Body of pancreas (tissue), 4 donors: ENCODE measurements at places on chromosomes 12 and 14. TPM values are rescaled to one million over a fixed set of nuclear protein-coding genes. Genes with fewer than 3 reads are reported as not detected.

DNA sequence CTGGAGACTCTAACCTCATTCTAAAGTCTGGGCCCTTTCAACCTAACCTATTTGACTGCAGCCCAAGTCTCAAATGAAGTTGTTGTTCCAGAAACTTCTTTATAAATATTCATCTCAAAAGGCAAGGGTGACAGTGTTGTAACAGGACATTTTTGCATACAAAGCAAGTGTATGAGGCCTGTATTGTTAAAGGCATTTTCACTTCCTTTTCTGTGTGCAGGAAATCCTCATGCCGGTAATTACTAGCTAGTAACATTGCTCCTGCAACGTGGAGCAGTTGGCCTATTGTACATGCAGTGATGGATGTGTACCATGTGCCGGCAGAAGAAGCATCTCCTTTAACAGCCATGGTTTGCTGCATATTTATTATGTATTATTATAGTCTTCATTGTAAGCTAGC, 156.5 kb upstream of the RMST start:
- DNase-seq = no peak

GRCh38 chr12:75011120-75011519, 198.5 kb downstream of the KCNC2 start:
- no peak for DNase-seq

DNA sequence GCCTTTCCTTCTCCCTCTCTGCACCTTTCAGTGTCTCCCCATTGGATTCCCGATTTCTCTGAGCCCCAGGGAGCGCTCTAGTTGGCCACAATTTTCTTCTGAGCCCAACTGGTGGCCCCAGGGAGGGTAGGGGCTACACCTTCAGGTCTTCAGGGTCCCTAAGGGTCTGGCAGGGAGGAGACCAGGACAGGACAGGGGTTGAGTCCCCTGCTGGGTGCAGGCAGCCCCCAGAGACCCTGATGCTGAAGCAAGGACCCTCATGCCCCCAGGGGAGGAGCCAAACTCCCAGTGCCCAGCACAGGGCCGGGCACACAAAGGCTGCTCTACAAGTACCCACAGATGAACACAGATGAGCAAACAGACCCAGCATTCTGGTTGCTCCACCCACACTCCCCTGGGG, 12.7 kb downstream of the FOXN4 start:
- no peak for DNase-seq

GRCh38 chr14:87863047-87863446, 129.9 kb downstream of the GALC start:
- DNase-seq = no peak

- no peak for DNase-seq
Observed at GRCh38 chr12:46065412-46066166, 75.2 kb upstream of the SCAF11 start.

GRCh38 chr12:13376610-13377373, 180.3 kb downstream of the EMP1 start:
- DNase-seq = no peak

DNA sequence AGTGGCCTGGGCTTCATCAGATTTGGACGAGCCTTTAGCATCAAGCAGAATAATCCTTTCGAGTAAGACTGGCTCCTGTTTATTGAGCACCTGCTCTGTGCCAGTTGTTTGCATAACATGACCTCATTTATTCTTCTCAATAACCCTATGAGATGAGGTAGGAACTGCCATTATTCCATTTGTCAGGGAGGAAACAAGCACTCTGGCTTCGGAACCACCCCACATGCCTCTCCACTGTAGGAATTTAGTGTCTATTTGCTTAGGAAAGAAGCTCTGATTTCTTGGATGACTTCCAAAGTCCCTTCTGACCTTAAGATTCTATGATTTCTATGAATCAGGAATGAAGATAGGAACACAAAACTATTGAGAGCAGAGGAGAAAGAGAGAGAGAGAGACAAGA, 11.0 kb downstream of the SAMD4A start:
- no peak for DNase-seq

GRCh38 chr14:91371011-91371989, 46.3 kb downstream of the CCDC88C start:
- no peak for DNase-seq

DNA sequence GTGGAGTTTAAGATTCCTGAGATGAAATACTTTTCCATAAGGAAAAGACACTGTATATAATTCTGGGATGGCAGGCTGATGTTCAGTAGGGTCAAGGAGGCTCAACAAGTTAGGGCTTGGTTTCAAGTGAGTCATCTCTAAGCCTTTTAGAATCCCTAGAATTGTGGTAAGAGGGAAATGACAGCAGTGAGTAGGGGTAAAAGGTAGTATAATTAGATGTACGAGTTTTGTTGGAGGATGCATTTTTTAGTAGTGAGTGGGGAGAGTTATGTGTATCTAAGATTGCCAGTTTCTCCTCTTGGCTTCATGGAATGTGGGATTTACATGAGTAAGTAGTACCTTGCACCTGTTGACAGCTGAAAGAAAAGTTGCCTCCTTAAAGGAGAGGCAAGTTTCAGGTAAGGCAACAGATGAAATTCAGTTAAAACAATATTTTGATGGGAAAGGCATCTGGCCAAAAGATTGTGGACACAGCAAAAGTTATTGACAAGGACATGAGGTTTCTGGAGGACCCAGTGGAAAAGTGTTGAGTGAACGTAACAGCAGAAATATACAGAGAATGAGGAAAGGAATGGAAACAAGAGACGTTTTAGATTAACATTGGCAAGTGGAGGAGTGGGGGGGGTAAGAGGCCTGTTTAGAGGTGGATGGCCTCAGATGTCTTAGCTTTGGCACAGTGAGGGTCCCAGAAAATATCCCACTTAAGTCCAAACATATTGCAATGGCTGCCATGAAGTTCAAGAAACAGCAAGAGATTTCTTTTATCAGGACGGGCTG, 21.8 kb downstream of the LMO3 start:
- no peak for DNase-seq

DNA sequence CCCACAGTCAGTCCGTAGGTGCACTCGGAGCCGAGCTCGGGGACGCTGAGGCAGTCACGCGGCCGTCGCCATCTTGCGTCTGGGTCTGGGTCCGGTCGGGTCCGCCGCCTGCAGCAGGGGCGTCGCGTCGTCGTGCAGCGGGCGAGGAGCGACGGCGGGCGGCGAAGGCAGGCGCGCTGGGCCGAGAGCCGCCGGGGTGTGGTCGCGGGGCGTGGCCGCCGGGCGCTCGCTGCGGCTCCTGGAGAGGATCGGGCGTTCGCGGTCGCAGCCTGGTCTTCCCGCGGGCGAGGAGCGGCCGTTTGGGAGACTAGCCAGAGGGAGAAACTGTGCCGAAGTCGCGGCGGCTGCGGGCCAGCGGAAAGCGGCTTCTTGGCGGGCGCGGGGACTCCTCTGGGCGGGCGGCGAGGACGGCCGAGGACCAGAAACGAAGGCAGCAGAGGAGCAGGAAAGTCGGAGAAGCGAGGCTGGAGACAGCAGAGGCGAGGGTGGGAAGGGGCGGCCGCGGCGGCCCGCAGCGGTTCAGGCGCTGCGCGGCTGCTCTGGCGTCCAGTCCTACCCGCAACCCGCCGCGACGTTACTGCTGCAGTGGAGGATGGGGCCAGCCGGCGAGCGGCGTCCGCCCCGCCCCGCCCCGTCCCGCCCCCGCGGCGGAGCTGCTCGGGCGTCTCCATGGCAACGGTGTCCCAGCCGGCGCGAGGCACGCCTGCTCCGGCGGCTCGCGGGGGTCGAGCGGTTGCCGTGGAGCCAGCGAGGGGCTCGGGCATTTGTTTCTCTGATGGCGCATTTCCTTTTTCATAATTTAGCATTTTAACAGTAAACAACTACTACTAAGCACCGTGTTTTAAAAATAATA, at the start of gene PNMA1:
PNMA1 (minus strand) TSS at position 582 of the 853 bp plus-strand sequence. CDS start 745 bp downstream, outside the sequence.
- DNase-seq = peak; percentile 80

DNA sequence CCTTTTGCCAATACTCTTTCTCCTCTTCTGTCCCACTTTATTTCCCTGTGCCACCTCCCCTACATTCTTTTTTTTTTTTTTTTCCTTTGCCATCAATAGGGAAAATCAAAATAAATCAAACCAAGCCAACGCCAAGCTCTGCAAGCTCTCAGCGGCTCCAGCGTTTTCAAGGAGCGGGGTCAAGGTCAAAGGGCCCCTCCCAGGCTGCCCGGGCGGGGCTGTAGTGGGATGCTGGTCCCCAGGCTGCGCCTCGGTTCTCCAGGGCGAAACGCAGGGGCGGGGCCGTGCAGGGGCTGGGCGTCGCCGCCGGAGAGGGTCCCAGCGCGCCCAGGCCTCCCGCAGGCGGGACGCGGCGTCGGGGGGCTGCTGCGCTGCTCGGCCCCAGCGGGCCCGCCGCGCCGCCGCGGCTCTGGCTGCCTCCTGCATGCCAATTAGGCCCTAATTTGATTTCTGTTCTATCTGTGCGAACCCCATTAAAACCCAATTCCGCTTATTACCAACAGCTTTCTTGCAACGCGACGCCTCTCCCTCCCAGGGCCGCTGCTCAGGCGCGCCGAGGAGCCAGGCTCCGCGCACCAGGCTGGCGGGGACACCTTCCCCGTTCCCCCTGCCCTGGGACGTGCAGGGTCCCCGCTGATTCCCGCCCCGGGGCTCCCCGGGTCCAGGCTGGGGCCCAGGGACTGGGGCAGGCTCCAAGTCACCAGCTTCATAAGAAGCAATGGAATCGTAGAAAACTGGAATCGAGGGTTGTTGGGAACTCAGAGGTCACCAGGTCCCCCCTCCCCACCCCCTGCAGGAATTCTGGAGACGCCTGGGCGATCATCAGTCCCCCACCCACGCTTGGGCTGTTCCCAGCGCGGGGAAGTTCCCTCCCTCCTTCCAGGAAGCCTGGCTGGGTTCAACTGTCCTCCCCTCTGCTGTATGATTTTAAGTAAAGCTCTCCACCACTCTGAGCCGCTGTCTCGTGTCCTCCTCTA, 50.7 kb upstream of the MAP1LC3B2 start:
- DNase-seq = no peak

DNA sequence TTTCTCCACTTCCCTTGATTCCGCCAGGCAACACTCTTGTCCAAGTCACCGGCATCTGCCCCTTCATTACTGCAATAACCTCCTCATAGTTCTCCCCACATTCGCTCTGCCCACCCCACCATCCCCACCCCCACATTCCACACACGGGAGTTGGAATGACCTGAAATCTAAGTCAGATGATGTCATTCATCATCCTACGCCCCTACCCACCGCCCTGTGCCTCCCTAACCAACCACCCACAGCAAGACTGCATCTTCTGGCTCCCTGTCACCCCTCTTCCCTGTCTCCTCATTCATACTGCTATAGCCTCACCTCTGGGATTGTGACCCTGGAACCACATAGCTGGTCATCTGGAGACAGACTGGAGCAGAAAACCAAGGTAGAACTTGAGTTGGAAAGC, 7.9 kb upstream of the PWP1 start:
- no peak for DNase-seq

DNA sequence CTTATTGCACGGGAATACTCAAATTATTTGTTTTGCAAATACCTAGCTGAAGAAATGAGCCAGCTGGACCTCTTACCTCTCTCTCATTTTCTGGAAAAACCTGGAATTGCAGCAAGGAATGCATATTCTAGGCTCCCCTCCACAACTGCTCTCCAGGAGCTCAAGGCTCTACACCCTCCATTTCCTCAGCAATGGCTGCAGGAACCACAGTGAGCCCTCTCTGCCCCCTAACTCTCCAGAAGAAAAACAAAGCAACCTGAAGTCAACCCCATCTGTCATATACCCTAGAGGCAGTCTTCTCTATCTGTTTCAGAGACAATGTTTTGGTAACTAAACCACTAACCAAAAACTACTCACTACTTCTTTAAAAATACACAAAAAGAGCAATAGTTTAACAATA, 221.6 kb downstream of the SLC25A21 start:
- no peak for DNase-seq

AMDHD1 gene
- total RNA-seq = 4.6 TPM

SOAT2 gene
- total RNA-seq = not detected

DPF3 gene
- total RNA-seq = 4.0 TPM
